ENCODE measurements at places on chromosomes 6 and 20.

DNA sequence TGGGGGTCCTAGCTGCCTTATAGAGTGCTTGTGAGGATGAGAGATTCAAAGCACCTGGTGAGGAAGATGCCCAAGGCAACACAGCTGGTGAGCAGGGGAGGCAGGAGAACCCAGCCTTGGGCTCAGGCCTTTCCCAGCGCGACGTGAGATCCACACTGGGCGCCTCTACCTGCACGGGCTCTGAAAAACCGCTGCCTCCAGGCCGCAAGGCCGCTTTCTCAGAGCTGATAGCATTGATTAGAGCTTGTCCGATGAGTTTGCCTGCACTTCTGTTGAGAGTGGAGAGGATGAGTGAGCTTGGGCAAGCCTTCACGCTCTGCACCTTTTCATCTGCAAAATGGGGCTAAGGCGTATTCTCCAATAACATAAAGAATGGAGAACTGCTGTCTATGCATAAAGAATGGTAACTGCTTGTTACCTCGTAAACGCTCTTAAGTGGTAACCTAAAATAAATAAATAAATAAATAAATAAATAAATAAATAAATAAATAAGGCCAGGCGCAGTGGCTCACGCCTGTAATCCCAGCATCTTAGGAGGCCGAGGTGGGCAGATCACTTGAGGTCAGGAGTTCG is 916 bp downstream of the PABPC1L start:
- DNase-seq: no peak

GRCh38 chr6:53915026-53915691 is 120.4 kb downstream of the LRRC1 start:
- DNase-seq: no peak

GRCh38 chr6:32623693-32624092 is 13.5 kb upstream of the HLA-DQA1 start:
- no peak for DNase-seq

DNA sequence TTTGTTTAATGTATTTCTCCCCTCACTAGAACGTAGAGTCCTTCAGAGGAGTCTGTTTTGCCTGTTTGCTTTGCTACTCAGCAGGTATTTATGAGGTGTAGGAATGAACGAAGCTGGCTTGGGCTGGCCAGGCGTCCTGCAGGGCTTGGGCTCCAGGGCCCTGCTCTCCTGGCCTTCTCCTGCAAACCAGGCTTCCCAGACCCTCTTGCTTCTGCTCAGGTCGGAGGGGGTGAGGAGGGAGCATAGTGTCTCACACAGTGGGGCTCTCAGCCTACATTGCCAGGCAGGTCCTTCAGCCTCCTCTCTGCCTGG is 24.6 kb upstream of the MLN start:
- DNase-seq: no peak

DNA sequence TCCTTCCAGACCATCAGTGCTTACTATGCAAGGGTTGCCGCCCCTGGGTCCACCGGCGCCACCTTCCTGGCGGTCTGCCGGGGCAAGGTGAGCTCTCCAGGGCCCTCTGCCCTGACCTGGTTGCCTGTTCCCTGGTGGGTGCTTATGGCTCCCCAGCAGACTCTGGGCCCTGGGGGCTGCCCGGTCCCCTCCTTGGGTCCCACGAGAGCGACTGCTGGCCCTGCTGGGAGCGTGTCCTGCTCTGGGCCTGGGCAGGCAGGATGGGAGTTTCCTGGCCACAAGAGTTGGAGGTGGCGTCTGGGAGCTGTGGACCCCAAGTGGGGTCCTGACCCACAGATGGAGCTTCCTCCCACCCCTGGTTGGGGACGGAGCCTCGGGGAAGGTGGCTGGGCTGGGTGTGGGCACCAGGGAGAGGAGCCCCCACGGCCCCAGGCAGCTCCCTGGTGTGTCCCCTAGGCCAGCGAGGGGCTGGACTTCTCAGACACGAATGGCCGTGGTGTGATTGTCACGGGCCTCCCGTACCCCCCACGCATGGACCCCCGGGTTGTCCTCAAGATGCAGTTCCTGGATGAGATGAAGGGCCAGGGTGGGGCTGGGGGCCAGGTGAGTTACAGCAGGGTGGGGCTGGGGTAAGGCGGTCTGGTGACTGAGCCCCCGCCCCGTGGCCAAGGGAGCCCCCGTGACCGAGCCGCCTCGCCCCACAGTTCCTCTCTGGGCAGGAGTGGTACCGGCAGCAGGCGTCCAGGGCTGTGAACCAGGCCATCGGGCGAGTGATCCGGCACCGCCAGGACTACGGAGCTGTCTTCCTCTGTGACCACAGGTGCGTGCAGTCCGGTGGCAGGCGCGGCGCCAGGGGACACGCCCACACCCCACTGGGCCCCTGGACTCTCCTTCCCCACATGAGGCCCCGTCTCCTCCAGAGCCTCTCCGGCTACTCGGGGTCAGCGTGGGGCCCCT is 7.1 kb upstream of the TNFRSF6B start:
- DNase-seq: no peak

- peak; percentile 82 for DNase-seq
Observed at GRCh38 chr20:31822421-31823330, 3.5 kb downstream of the MYLK2 start.

- no peak for DNase-seq
Observed at GRCh38 chr6:128570680-128571063, 50.3 kb upstream of the PTPRK start.

DNA sequence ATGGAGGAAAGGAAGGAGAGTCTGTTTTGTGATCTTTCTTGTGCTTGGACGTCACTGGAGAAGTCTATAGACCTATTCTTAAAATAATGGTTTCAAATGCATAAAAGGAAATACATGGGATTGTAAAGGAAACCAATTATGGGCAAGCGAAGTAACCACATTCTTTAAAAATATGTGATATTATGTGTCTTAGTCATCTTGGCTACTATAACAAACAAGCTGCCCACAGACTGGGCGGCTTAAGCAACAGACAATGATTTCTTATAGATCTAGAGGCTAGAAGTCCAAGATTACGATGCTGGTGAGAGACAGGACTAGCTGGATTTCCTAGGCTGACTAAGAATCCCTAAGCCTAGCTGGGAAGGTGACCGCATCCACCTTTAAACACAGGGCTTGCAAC is 49.4 kb upstream of the CD83 start:
- DNase-seq: no peak

DNA sequence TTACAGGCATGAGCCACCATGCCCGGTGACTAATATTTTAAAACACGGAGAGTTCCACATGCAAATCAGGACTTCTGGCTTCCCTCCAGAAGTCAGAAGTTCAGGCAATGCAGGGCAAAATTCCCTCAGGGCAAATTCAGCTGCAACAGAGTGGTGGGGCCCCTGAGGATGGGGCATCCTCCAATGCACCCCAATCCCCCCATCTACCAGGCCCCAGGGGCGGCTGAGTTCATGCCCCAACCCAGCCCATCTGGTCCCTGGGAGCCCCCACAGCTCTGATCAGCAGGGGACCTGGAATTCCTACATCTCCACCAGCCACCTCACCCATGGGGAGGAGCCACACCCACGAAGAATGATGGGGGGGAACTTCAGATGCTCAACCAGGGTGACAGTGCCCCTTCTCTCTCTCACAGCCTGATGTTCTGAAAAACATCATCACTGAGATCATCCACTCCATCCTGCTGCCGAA is 22.6 kb downstream of the BPIFB1 start:
- no peak for DNase-seq

DNA sequence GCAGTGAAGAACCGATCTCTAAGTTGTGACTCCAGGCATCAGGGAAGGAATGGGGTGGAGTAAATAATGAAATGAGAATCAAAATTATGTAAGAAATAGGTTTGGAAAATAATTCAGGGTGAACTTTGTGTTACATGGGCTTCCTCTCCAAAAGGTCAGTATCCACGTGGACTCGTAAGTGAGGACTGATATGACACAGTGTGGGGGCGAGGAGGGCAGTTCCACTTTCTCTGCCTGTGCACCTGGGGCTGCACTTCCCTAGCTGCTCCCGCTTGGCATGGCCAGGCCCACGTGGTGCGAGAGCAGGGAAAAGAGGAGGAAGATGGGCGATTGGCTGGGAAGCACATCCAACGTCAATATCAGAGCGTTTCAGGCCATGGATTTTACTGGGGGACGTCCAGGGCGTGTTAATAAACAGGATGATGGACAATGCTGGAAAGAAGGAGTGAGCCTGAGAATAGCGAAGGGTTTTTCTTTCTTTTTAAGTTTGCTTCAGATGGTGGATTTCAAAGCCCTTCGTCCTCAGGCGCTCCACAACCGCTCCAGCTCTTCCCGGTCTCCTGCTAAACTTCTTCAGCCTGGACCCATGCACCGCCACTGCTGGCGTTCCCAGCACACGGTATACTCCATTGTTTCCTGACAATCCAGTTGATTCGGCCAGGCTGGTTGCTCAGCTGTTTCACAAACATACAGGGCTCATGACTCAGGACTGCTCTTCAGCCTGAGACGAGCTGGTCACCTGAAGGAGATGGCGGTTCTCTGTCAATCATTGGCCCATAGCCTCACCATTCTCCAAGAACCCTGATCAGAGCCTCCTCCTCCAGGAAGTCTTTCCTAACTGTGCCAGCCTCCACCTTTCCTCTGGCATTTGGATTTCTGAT is 11.8 kb downstream of the CCR6 start:
- DNase-seq: no peak

GRCh38 chr6:55798571-55798970 is 76.8 kb downstream of the BMP5 start:
- no peak for DNase-seq

GRCh38 chr6:142857233-142857761 is 87.7 kb downstream of the HIVEP2 start:
- DNase-seq: no peak

- no peak for DNase-seq
Observed at GRCh38 chr6:82211326-82211725, 36.2 kb downstream of the IBTK start.

GRCh38 chr20:58048096-58048702 is 180.3 kb downstream of the ANKRD60 start:
- no peak for DNase-seq

DNA sequence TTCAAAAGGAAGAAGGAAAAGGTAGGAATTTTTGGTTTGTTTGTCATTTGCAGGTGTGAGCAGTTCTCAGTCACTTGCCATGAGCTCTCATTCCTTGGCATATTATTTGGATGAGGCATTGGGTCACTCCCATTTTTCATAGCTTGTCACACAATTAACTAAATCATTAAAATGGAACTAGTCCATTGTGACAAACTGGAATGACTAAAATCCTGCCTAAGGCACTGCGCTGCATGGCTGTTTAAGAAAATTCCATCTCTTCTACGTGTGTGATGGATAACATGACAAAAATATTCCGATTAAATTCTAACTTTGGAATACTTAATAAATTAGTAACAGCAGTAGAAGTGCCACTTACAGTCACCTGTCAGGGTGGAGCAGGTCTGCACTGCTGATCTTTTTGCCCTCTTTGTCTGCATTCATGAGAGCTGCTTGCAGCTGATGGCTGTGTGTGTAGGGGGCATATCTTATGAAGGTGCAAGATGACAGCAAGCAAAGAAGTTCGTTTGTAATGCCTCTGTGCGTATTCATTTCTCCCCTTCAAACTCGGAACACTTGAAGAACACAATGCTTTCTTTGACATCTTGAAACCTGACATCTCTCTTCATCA is 1292.6 kb upstream of the MAP3K7 start:
- no peak for DNase-seq

- DNase-seq: peak; percentile 56
Observed at GRCh38 chr6:3913077-3913957, 64.1 kb downstream of the FAM50B start.

DNA sequence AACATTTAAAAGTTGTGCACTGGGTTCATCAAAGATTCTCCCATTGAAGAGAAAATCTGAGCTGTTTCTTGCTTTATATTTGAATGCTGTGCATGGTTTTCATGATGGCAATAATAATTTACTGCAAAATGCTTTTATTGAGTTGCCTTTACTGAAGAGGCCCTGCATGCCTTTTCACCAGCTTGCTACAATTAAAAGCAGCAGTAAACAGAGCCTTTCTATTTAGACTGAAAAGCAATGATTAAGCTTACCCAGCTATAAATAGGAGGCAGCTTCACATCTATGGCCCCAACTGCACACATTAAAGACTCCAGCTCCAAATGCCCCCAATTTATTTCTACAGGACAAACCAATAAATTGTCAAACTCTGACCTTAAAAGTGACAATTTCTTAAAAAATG is 70.3 kb downstream of the ANKEF1 start:
- DNase-seq: no peak

DNA sequence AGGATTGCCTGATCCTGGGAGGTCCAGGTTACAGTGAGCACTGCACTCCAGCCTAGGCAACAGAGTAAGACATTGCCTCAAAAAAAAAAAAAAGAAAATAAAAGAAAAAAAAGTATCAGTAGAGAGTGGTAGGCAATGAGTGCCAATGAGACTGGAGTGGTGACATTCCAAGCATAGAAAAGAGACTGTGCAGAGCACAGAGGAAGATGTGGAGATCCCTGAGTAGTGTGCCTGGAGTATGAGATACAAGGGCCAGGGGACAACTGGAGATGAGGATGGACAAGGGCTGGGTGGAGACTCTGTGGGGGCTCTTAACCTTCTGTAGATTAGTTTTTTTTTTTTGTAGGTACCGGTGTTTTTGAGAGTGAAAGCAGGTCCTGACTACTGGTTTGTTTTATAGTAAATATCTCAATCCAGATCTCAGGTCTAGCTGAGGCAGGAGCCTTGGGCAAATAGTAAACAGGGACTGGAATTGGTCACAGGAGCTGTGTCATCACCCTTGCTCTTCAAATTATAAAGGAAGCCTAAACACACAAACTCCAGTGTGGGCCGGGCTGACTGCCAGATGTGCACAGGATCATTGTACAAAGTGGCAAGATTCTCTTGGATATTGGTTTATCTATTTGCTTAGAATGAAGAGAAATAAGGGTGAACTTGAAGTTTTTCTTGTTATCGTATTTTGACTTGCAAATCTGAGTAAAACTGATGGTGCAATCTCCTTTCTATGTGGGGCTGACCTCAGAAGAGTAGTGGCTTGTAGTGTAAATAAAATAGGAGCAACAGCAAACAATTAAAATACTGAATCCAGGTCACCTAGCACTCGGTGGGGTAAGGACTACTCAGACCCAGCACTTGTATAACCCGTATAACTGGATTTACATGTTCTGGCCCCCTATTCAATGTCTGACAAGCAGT is 144.9 kb downstream of the SOX4 start:
- DNase-seq: no peak

- DNase-seq: peak; percentile 75
Observed at GRCh38 chr6:7532232-7532631, 9.2 kb upstream of the DSP start.

GRCh38 chr20:62725596-62726268 is 17.1 kb downstream of the NTSR1 start:
- DNase-seq: no peak

- DNase-seq: no peak
Observed at GRCh38 chr6:81606965-81607381, 145.5 kb downstream of the TENT5A start.

DNA sequence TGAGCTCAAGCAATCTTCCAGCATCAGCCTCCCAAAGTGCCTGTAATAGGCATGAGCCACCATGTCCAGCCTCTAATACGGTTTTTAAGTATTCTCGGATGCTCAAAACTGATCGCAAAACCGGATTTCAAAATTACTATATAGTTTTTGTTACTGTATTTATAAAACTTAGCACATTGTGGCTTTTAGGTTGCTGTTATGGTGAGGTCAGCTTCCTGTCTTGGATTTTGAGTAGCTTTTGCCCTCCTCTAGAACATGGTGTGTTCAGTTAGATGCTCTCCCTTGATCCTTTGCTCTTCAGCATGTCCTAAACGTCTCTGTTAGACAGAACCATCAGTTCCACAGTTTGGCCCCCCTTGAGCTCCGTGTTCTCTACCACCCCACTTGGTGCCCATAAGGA is 96.2 kb downstream of the RPP40 start:
- no peak for DNase-seq

Data from Peyer's patch (tissue), 4 donors.